ENCODE measurements at places on chromosomes 2 and 18.

GRCh38 chr2:8413589-8414135 is 268.2 kb upstream of the ID2 start:
- DNase-seq, result no peak

DNA sequence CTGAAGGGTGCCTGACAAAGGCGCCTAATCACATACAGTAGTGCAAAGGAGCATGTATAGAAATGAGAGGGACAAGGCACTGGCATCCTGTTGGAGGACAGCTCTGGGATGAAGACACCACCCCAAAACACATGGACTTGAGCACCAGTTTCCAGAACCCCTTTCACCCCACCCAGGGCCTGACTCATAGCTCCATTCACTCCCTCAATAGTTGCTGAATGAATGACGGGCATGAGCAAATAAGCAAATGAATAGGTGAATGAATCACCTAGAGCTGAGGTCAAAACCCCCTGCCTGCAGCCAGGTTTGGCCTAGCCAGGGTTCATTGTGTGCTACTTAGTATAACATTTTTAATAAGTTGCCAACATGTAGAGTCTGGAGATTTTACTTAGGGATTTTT is 66.3 kb downstream of the NRP2 start:
- no peak for DNase-seq

- DNase-seq, result no peak
Observed at GRCh38 chr18:62979900-62980299, 264.6 kb downstream of the PHLPP1 start.

- no peak for DNase-seq
Observed at GRCh38 chr2:70399046-70399445, 97.2 kb upstream of the FAM136A start.

DNA sequence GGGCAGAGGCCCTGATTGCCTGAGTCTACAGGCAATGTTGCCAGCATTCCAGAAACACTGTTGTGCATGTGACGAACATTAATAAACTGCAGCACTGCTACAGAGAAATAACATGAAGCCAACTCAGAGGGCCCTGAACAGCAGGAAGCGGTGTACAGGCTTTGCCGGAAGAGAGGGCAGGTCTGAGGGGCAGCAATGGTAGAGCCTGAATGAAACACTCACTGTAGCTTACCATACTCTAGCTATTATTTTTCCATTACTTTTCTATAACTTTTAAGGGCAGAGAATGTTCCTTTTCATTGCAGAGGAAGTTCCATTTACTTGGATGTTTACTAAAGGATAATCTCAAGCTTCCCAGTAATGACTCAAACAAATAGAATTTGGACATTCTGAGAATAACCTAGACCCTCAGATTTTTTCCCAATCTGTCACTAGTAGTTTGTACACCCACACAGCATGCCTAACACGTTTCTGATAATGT is 150.4 kb downstream of the MTX2 start:
- DNase-seq, result no peak

DNA sequence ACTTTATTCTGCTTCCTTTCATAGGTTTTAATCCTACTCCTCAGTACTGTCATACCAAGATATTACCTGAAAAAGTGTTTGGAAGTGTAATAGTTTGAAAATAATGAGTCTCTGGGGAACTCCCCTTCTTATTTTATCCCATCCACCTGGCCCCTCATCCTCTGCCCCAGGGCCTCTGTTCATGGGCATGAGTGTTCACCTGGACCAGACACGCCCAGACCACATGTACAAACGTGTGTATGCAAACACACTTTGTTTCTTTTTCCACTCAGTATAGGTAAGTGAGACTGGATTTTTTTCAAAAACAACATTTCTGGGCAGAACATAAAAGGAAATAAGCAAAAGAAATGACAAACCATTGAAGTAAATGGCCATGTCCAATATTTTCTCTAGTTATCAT is 62.1 kb upstream of the THSD7B start:
- no peak for DNase-seq

- no peak for DNase-seq
Observed at GRCh38 chr2:19702267-19702666, 199.5 kb downstream of the TTC32 start.

DNA sequence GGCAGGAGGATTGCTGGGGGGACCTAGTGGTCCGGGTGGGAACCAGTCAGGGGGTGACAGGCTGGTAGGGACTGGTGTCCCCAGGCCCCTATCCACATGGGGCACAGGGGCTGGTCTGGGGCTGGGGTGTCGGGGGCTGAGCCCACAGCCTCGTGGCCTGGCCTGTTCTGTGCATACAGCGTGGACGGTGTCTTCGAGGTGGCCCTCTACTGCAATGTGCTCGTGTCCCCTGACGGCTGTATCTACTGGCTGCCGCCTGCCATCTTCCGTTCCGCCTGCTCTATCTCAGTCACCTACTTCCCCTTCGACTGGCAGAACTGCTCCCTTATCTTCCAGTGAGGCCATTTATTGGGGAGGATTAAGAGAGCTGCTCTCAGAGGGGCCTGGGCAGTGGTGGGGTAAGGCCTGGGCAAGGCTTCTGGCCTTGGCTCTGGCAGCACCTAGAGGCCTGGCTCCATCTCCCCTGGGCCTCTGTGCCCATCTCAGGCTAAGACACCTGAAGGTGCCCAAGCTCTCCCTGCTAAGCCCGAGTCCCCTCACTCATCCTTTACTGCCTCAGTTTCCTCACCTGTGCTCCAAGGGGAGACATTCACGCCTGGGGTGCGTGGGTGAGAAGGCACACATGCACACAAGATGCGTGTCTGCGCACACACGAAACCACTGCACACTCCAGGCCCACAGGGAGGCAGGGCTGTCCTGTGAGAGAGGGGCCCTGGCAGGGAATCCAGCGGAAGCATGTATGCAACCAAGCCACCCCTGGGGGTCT is 1.9 kb downstream of the CHRNG start:
- DNase-seq, result no peak

DNA sequence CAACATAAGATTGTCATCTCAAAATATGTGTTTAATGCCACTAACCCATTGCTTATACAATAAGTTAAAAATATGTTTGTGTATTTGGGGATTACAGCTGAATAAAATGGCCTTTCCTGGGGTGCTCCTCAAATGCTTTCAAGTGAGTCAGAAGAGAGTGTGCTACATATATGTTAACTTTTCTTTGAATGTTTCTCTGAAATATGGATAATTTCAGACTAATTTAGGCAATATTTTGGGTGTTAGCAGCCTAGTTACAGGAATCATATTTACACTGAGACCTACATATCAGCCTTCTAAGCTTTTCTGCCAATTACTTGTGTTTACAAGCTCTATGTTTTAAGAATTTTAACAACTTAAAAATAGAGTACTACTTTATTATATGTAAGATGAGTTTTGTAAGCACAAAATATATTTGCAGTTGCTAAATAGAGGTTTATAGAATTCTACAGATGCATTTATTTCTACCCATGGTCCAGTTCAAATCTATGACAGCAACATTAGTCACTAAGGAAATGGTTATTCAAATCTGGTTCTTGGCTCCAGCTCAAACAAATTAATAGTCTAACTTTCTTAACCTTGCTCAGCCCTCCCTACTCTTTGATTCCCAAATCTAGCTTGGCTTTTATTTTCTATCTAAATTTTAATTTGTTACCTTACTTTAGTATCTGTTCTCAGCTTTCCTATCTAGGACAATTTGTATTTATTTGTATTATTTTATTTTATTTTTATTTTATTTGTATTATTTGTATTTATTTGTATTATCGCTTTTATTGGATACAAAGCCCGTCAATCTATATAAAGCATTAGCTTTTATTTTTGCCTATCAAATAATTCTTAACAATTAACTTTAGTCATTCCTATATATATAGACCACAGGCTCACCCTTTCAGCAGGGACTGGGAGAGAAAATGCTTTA is 48.9 kb downstream of the FSIP2 start:
- DNase-seq, result no peak

GRCh38 chr18:478681-479080 is 21.8 kb downstream of the COLEC12 start:
- no peak for DNase-seq

DNA sequence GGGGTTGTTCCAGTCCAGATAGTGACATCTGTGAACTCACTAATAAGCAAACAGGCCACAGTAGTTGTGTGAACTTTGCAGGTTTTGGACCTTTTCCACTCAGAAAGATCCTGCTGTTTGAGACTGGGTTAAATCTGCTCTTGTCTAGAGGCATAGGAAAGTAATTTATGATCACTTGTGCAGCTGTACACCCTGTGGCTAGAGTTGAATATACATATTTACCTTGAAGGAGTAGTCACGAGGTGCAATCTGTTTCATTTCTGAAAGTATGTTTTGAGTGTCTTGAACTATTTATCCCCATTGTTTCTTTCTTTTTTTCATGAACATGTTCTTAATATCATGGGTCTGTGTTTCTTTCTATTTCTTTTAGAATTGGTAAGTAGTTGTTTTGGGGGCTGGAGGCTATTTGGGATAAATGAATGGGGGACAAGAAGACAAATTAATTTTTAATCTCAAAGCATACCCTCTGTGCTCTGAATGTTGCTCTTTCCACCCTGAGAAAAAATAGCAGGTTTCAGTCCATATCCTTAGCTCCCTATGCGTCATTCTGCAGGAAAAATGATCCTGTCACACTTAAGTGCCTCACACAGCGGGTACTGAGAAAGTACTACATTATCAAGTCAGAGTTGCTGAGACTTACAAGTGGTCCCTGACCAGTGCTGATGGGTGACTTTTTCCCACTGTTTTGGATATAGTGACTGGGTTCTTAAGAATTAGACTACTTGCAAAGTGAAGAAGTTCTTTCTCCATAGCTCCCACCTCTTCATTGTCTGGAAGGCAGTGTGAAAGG is 28.2 kb downstream of the DCC start:
- no peak for DNase-seq

GRCh38 chr2:142241016-142241415 is 110.2 kb upstream of the LRP1B start:
- no peak for DNase-seq

GRCh38 chr2:229713371-229714079 is 830 bp downstream of the DNER start:
- no peak for DNase-seq

DNA sequence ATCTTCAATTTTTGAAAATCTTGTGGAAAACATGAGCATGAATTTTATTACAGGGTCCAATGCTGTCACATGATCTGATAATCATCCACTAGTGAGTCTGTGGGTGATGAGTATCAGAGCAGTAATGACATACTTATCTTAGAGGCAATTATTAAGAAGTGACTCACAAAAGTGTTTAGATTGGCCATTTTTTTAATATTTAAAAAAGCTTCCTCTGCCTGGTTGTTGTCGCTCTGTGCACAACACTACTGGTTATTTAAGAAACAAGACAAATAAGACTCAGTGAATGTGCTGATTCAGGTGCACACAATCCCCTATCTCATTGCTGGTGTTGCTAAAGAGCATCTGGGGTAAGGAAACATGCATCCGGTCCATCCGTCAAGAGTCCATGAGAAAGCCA is 665.8 kb upstream of the ZEB2 start:
- no peak for DNase-seq

DNA sequence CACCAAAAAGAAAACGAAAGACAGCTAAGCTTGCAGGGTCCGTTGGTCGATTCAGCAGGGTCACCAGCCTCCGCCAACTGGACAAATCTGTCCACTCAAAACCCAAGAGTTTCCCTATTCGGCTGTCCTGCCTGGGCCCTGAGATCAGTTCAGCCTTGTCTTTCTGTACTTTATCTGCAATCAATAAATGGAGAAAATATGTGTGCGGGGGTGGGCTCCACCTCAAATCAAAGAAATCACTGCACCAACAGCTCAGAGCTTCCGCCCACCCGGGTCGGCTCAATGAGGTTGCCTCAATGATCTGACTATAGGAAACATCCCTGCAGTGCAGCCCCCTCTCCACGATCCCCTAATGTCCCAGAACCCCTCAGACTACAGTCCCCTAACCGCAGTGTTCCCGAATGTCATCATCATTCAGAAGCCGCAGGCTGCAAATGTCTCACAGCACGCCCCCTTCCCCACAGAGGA is 447 bp downstream of the GGCX start:
- DNase-seq, result peak; percentile 37

GRCh38 chr2:95366514-95366913 is 36.0 kb upstream of the FAHD2A start:
- DNase-seq, result no peak

Measured in activated T-cell treated with anti-CD3 and anti-CD28 coated beads for 4 hours (primary cell).